ENCODE measurements at places on chromosomes 5 and 9.

DNA sequence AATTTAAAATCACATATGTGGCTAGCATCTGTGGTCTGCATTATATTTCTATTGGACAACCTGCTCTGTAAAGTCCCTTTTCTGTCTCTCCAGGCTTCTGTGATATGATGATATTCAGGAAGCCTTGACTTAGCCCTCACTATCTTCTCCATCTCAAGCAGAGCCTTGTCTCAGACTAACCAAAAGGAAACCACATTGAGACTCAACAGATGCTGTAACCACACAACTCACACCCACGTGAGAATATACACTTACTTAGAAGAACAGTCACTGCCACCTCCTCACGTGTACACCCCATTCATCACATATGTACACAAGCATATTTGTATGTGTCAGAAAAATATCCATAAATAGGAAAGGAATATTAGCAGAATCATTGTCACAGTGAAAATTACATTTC, 33.6 kb downstream of the HTR4 start:
- DNase-seq = peak; percentile 12

- DNase-seq = no peak
These were observed 118.9 kb downstream of the LHX2 start for GRCh38 chr9:124130277-124131075.

DNA sequence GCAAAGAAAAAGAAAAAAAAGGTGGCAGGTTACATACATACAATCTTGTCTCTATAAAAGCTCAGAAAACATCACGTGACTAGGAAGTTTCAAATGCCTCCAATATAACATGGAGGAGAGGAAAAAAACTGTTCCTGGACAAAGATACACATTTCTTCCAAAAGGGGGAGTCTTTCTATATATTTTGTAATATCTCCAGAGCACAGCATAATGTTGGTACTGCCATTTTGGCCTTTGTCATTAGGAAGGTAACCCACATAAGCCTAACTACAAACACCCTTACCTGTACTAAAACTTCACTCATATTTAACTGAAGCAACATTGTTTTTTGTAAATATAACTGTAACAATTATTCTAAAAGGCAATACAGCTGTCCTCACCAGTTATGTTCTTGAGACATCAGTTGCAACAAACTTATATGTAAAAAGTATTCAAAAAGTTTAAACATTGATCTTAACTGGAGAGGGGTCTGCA, 1.2 kb upstream of the BTF3 start:
- DNase-seq = no peak

GRCh38 chr9:116232424-116233159, 79.0 kb downstream of the PAPPA start:
- DNase-seq = no peak

DNA sequence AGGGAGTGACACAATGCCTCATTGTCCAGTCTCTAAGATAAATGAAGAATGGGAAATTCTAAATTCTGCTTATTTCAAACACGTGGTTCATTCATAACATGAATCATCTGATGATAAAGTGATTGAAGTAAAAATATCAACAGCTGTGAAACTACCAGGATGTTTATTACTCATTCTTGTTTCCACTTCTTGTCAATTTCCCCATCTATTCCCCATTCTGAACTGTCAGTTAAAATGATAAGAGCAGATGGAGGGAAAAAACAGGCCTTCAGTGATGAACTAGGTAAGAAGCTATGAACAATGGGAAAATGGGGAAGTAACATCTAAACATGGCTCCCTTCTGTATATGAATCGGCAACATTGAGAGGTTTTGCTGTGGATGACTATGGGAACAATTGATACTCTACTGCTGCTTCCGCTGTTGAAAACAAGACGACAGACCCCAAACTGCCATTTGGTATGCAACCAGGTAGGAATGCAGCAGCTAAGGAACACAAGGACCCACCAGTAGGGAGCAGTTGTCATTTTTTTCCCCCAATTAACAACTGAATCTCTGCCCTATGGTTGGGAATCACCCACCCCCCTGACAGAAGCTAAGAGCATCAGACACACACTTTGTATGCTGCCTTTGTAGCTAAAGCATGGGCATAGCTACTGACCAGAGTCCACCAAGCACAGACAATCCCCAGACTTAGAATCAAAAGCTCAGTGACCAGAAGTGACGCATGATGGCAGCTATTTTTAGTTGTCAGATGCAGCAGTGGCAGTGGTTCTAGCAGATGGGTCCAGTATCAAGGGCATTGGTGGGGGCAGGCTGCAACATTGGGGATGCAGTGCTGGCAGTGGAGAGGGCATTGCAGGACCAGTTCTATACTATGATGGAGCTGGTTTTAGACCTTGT, 52.9 kb upstream of the ZNF366 start:
- DNase-seq = no peak

DNA sequence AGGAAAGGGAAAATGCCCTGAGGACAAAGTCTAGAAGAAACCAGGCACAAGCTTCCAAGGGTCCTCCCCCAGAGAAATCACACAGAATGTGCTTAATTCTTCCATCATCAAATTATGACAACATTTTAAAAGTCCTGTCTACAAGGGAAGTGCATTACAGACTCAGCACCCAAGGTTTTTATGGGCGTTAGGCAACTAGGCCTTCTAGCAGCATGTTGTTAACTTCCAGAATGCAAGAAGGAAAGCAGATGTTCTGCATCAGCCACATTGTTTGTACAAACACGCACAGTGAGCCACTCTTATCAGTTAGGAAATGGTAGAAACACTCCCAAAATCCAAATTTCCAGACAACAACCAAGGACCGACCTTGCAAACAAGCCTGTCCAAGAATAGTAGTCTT, 26.5 kb downstream of the SMC5 start:
- no peak for DNase-seq

DNA sequence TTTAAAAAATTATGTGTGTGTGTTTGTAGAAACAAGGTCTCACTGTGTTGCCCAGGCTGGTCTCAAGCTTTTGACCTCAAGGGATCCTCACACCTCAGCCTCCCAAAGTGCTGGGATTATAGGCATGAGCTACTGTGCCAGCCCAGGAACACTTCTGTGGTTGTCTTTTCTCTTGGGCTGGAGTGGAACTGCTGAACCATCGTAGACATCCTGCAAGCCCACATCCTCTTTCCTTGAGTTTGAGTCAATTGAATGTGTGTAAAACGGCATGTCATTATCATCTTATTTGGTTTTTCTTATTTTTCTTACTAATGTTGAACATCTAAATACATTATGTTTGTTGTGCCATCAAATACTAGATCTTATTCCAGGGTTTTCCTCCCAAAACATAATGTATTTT, 40.0 kb downstream of the EHMT1 start:
- no peak for DNase-seq

DNA sequence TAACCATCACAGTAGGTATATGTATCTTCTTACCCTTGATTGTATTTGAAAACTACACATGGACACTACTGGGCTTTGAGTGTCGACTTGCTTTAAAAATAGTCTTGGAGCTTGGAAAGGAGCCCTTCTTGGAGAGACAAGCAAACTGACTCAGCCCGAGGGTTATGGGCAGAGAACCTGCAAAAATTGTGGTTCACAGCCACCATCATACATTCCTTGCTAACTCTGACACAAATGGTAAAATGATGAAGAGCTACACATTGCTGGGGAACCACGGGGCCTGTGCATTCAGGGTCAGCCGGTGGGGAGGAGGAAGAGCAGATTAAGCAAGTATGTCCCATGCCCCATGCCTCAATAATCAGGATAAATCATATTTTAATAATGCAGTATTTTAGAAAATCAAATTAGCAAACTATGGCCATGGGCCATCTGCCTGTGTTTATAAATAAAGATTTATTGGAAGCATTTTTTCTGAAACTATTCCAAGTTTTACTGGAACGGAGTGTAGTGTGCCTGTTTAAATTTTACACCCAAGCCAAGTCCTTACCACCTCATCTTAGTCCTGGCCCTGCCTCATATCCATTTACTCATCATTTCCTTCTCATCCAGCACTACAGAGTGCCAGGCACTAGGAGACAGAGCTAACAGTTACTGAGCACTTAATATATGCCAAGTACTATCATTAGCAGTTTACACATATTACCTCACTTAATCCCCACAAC, 195.7 kb downstream of the PALM2AKAP2 start:
- DNase-seq = no peak

- DNase-seq = no peak
These were observed 20.2 kb upstream of the SMIM15 start for GRCh38 chr5:61182449-61182848.

GRCh38 chr5:36089989-36090388, 23.3 kb upstream of the UGT3A2 start:
- no peak for DNase-seq

DNA sequence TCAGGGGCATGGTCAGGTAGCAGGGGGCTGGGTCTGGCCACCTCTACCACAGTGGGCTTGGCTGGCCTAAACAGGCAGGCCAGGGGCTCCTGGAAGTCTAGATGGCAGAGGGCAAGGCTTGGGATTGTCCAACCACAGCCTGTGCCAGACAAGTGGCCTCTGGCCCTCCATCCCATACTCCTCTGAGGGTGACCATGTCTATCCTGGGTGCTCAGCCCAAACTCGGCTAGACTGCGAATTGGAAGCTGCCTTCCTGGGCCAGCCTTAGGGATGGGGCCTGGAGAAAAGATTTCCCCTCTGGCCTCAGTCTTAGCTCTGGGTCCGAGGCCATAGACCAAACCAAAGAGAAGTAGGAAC, 110.5 kb downstream of the PHF2 start:
- no peak for DNase-seq
